ENCODE measurements at places on chromosomes 2 and 18.

DNA sequence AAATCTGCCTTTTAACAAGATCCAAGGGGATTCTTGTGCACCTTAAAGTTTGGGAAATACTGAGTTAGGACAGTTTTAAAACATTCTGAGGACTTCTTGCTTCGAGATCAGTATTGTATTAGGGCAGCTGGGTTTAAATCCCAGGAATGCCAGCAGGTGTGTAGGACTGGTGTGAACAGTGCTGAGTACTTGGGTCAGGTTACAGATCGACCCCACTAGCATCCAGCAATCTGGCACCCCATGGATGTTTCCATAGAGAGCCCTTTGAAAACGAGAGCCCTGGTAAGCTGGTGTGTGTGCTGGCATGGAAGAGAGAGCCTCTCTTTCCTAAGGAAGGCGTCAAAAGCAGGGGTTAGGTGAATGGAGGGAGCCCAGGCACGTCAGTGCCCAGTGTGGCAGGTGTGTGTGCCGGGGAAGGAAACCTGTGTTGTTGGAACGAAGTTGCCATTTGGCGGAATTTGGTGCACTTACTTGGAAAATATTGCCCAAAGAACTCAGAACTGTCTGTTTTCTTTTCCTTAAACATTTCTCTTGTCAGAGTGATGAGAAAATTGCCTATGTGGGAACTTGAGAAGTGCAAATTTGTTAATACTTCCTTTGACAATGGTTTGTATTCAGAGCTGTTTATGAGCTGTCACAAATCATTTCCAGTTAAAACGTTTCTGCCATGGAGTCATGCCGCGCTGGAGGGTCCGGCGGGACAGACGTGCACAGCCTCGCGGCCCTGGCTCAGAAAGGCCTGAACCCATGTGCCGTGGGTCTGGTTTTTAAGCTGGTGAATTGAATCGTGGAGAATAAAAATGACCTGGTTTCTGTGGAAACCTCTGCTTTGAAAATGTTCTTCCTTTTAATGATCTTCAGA lies 38.1 kb downstream of the LDLRAD4 start:
- peak; percentile 61 for DNase-seq

GRCh38 chr2:3293221-3293620 lies 84.4 kb downstream of the EIPR1 start:
- DNase-seq = no peak

DNA sequence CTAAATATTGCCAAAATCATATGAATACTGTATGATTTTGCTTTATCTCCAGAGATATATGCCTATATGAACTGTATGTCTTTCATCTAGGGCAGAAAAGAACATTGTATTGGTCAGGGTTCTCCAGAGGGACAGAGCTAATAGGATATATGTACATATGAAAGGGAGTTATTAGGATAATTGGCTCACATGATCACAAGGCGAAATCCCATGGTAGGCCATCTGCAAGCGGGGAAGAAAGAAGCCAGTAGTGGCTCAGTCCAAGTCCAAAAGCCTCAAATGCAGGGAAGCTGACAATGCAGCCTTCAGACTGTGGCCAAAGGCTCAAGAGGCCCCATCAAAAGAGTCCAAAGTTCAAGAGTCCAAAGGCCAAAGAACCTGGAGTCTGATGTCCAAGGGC lies 209.9 kb downstream of the RNF144A start:
- DNase-seq = no peak

GRCh38 chr18:37420315-37420880 lies 145.2 kb downstream of the CELF4 start:
- DNase-seq = no peak

DNA sequence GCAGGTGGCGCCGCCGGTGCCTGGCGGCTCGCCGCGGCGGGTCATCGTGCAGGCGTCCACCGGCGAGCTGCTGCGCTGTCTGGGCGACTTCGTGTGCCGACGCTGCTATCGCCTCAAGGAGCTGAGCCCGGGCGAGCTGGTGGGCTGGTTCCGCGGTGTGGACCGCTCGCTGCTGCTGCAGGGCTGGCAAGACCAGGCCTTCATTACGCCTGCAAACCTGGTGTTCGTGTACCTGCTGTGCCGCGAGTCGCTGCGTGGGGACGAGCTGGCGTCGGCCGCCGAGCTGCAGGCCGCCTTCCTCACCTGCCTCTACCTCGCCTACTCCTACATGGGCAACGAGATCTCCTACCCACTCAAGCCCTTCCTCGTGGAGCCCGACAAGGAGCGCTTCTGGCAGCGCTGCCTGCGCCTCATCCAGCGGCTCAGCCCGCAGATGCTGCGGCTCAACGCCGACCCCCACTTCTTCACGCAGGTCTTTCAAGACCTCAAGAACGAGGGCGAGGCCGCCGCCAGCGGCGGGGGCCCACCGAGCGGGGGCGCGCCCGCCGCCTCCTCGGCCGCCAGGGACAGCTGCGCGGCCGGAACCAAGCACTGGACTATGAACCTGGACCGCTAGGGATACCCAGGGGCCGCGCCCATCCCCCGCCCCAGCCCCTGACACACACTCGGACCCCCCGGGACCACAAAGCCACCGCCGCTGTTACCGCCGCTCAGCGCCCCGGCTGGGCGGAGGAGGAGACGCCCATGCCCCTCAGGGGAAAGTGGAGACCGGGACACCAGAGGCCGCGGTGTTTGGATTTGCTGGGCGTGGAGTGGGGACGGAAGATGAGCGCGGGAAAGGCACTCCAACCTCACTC lies 1.1 kb downstream of the CDK5R2 start:
- peak; percentile 39 for DNase-seq

- no peak for DNase-seq
Measured at GRCh38 chr2:150144546-150145298, 342.7 kb downstream of the RND3 start.

GRCh38 chr2:105388971-105389381 lies 9.9 kb downstream of the FHL2 start:
- DNase-seq = no peak

DNA sequence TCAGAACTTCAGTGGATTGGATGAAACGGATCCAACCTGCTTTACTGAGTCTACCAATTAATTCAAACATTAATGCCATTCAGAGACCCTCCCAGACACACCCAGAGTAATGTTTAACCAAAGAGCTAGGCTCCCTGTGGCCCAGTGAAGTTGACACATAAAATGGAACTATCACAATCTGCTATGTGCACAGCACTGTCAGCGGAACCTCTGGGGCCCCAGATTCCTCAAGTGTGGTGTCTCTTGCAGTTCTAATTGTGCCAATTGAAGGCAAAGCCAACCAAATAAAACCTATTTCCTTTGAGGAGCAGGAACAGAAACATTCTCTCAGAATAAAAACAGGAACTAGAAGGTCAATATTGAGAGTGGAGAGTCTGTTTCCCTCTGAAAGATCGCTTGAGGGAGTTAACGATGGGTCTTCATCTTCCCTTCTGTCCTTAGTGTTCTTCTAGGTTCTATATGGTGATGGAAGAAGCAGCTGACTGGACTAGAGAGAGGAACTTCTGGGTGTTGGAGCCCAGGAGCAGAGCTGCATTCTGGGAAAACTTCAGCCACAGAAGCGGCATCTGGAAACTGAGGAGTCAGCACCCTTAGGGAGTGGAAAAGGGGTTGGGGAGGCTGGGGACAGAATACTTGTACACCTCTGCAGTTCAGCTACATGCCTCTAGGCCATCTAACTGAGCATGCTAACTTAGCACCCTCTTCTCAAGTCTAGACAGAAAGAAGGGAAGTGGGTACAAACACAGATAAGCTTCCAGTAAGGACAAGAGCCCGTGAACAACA lies 174.4 kb upstream of the FBXO11 start:
- no peak for DNase-seq

- DNase-seq = no peak
Measured at GRCh38 chr2:175049661-175050060, 44.5 kb upstream of the CHN1 start.

DNA sequence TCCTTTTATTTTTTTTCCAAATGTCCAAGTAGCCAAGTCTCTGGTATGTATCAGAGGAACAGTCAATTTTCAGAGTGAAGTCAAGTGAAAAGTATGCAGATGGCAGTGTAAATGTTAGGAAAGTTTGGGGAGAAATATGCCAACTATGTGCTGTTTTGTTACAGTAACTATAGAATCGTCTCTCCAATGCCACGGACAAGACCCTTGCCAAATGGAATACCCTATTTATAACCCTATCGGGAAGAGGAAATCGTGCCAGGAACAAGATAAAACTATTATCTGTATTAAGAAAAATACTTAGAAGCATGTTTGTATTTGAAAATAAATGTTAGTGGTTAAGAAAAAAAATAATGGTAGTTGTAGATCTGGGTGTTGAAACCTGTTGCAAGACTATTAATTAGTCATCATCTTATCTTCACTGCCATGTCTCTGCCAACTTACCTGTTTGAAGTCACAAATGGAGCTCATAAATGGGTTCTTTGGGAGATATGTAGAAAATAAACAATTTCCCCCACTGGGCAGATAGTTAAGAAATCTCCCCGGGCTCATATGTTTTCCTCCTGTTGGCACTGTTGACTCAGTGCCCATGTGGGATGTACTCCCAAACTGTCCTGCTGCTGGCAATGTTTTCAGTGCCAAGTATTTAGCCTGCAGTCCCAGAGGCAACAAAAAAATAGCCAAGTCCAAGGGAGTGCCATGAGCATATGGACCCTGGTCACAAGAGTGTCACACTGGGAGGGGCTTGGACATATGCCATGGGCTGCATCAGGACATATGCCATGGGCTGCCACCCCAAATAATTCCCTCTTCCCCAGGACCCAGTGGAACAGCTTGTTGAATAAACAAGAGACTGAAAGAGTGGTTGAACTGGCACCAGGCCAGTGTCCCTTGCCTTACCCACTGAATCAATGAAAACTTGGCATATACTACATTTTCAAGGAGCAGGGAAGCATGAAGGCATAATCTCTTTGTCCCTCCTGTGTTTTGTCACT lies 366.9 kb downstream of the OSR1 start:
- DNase-seq = peak; percentile 83

- DNase-seq = peak; percentile 31
Measured at GRCh38 chr2:155377266-155377680, 678.8 kb downstream of the KCNJ3 start.

DNA sequence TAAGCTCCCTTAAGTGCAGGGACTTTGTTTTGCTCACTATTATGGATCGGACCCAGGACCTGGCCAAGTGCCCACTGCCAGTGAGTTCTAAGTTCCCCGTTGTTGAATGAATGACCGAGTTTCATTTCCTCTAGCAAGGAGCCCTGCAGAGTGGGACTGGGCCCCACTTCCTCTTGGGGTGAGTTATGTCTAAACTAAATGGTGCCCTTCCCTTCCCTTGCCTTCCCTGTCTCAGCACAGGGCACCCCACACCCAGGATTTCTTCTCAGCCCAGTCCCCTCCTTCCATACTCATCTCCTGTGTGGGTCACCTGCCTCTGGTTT lies 195.3 kb upstream of the HS6ST1 start:
- DNase-seq = no peak

GRCh38 chr2:191446910-191447309 lies 201.7 kb downstream of the MYO1B start:
- DNase-seq = no peak

GRCh38 chr2:23280401-23280800 lies 104.6 kb upstream of the KLHL29 start:
- DNase-seq = no peak

GRCh38 chr2:239196474-239197021 lies 204.3 kb downstream of the HDAC4 start:
- no peak for DNase-seq

- peak; percentile 71 for DNase-seq
Measured at GRCh38 chr18:9433671-9434121, 41.6 kb upstream of the RALBP1 start.

GRCh38 chr2:33441235-33441810 lies 35.1 kb upstream of the RASGRP3 start:
- DNase-seq = peak; percentile 13

DNA sequence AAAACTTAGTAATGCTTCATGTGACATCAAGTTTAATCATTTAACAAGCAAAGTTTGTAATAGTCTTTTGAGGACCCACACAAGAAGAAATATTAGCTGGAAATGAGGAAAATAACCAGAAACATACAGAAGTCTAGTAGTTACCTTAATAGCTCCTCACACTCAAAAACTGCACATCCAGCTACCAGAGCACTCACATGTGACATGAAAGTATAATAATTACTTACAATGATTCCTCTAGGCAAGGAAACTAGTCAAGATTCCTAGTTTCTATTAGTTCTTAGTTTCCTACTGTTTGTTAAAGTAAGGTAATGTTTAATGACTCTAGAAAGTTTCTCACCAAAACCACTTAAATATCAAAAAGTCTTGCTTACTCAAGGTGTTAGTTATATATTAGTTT lies 335.8 kb downstream of the RAD51AP2 start:
- no peak for DNase-seq

- DNase-seq = no peak
Measured at GRCh38 chr2:214549946-214550345, 139.1 kb downstream of the VWC2L start.

- DNase-seq = peak; percentile 20
Measured at GRCh38 chr18:7696780-7697179, 129.7 kb downstream of the PTPRM start.

DNA sequence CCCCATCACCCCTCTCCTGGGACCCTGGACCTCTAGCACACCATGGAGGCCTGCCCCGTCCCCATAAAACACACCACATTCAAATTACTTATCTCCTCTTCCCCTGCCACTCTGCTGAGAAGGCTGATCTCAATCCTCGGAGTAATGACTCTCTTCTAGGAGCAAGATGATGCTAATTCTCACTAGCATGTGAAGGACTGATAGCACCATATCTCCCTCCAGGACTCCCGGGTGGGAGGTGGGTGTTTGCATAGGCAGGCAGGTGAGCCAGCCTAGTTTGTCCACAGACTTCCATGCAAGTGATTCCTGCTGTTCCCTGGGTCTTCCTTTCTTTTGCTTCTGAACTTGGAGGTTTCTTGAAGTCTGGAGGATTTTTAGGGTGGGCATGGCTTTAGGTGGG lies 40.5 kb downstream of the HPCAL1 start:
- DNase-seq = no peak
